ENCODE measurements at places on chromosomes 11 and 22. TPM values are rescaled to one million over a fixed set of nuclear protein-coding genes. Genes with fewer than 3 reads are reported as not detected.
A peak's percentile ranks its signal among the peaks of the same experiment; 100 is the strongest.

- DNase-seq, result peak; percentile 7
These were observed 4.8 kb upstream of the FXYD2 start for GRCh38 chr11:117829369-117829725.

DNA sequence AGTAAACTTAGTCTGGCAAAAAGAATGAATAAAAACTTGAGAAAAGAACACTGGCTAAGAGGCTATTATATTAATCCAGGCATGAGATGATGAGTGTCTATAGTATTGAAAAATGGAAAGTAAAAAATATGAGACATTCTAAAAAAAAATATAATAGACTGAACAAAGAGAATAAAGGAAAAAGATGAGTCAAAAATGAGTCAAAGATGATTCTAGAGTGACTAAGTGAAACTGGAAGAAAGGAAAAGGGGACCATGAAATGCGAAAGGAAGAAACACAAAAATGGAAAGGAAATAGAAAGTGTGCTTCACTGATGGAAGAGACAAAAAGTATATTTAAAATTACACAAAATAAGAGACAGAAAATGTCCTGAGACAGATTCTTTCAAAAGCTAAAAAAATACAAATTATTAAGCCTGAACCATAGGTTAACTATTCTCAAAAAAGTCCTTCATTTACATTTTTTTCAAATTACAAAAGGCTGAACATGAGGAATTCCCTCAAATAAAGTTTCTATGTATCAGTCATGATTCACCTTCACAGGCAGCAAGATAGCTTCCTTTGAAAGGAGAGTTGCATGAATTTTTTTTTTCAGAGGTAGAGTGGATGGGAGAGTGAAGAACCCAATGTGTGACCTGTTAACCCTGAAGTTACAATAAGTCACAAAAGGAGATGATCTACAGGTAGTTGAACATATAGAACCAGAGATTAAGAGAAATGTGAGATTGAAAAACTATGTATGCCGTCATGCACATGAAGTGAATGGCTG, 75.2 kb downstream of the EIF3M start:
- no peak for DNase-seq

DNA sequence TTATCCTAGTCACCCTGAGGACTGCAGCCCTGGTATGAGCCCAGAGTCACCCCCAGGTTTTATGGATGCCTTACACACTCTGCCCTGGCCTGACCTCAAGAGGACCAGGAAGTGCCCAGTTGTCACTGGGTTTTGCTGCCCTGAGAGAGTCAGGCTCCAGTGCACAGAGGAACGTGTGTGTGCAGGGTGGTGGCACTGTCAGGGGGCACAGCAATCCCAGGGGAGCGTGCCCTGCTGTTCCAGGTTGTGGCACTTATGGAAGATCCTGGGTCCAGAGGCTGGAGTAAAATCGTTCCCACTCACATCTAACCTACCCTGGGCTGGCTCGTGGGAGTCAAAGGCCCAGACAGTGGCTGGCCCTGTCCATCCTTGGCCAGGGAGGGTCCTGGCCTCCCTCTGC, 7.6 kb downstream of the APOBEC3A start:
- peak; percentile 46 for DNase-seq

DNA sequence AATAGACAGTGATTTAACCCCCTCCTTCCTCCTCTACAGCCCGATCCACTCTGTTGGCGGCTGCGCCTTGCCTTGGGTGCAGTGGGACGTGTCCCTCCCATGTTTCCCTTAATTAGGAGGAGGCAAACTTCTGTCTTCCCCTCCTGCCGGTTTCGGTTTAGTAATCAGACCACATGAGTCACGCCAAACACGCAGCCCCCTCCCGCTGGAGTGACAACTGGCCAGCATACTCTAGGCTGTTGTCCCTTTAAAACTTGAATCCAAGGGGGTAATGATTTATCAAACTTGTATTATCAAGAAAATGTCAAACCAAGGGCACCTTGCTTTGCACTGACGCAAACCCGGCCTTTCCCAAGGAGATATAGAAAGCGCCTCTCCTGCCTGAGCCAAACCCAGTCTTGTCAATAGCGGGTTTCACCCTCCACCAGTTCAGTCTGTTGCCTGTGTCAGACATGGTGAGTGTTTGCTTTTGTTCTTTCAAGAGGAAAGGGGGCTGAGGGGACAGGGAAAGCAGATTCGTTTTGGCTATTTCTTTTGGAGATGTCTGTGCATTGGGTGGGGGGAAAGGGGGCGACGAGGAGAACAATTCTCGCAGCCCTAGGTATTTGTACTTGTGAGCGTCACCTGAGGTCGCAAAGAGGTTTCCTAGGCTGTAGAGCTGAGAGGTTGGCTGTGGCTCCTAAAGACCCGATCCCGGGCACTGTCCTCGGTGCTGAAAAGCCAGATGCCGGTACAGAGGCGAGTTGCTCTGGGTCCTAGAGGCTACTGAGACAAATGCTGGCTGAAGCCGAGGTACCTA, at the start of gene SLC6A5:
SLC6A5 (plus strand) TSS at position 388 of the 799 bp plus-strand sequence; CDS start at position 453, 65 bp downstream.
- DNase-seq, result no peak

GRCh38 chr11:125346179-125346530, 149.9 kb downstream of the FEZ1 start:
- no peak for DNase-seq

- no peak for DNase-seq
These were observed 6.6 kb downstream of the TSPAN4 start for GRCh38 chr11:849104-849824.

DNA sequence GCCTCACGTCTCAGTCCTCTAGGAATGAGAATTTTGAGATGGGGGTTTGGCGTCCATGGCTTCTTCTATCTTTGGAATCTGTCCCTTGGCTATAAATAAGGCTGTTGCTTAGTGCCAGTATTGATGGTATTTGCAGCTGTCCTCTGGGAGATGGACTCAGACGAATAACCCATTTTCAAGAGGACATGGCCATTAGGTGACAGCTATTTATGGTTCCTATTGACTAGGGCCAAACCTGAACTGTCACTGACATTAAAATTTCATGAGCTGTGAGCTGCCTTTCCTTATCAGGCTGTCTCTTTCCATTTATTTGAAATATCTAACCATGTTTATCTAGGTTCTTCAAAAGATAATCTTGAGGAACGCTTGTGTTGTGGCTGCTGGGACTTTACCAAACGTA, 92.7 kb downstream of the NAV2 start:
- no peak for DNase-seq

Gene RAB39A
- total RNA-seq, result 0.68 TPM

DNA sequence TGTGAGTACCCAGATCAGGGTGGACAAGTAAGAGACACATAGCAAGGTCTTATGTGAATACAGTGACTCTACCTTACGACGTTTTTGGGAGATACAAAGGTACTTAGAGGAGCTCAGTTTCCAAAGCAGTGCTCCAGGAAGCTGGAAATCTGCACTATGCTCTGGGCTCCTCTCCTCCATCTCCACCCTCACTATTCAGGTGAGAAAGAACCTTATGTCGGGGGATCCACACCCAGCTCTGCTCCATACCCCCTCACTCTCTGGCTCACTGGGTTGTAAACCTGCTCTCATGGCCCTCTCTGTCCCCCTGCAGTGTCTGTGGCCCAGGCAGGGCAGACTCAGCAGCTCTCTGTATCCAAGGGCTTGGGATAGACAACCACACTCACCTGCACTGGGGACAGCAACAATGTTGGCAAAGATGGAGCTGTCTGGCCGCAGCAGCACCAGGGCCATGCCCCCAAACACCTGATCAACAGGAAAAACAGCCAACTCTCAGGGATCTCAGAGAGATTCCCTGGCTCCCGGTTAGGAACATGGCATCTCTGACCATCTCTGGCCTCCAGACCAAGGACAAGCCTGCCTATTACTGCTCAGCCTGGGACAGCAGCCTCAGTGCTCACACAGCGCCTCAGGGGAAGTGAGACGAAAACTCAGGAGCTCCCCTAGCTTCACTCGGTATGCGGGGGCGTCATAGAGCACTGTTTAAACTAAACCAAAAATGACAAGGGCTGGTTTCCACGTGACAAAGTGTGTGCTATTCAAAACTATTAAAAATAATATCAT, 60.9 kb upstream of the TOP3B start:
- no peak for DNase-seq

DNA sequence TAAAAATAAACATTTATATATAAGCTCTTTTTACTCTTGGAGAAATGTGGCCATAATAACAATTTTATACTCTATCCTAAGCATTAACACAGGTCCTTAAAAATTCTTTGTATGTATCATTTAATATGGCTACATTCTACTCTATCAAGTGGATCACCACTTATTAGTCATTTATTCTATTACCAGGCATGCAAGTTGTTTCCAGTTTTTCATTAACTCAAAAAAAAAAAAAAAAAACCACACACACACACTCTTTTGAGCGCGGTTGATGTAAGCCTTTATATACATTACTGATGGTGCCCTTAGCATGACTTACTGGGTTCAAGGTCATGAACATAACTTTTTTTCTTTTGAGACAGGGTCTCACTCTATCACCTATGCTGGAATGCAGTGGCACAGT, 47.1 kb upstream of the MICAL2 start:
- DNase-seq, result no peak

DNA sequence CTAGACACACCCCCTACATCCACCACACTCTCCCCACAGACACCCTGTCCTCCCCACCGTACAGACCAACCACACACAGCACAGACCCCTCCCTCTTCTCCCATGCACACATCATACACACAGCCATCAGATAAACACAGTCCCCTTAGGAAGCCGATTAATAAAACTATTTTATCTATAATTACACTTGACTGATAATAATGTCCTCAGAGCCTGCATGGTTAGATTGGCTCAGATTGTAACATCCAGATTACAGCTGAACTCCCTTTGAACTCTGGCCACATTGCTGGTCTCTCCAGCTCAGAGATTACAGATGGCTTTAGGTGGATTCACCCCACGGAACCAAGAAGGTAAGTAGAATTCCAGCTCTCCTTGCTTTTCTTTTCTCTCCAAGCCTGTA, 9.5 kb upstream of the ELF5 start:
- DNase-seq, result no peak

DNA sequence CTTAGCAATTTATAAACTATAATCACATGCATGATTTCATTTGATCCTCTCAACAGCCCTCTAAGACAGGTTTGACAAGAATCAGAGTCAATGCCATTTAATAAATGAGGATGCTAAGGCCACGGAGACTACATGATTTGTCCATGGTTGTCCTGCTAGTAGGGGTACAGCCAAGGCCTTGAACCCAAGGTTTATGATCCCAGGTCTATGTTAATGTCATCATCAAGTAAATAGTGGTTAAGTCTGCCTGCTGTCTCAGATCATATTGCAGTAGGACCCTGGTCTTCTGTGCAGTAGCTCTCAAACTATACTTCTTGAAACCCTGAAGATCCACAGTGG, 17.7 kb upstream of the SYTL2 start:
- DNase-seq, result no peak

DNA sequence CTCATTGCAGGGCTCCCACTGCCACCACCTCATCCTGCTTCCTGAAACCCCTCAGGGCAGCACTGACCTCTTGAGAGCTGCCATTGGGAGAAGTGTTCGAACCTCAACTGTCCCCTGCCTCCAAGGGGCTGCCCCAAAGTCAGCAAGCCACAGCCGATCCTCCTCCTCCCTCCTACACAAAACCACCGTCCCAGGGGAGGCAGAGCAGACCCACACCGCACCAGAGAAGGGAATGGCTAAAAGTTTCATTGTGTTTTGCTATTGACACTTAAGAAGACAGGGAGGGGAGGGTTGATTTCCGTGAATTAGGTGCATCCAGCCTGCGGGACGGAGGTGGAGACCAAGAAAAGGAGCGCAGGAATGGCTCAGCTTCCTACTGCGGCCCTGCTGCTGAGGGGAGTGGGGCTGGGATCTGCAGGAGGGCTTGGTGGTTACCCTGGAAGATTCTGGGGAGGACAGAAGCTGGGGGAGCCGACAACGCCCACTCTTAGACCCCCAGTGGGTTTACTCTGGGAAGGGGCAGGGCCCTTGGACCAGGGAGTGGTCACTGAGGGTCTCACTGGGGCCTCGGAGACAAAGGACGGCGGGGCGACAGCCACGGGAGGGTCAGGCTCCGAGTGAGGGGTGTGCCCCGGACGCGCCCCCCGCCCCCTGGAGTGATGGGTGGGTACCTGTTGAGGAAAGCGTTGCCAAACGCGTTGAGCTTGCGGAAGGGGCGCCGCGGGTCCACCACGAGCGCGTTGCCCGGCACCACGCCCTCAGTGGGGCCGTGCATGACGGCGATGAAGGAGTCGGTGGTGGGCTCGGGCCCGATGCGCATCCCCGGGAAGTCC, 815 bp downstream of the EHD1 start:
- peak; percentile 40 for DNase-seq

DNA sequence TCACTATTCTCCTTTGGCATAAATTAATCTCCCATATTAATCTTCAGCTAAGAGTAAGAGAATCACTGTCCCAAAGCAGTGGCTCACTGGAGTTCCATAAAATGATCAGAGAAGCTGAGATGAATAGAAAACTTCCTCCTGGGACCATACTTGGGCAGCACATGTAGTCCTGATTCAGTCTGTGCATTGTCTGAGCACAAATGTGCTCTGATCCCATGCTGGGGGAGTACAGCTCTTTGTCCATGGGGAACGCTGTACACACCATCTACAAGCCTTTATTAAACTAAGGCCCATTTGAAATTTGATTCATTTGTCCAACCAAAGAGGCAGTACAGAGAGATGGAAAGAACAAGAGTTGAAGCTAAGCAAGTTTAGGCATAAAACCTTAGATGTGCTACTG, 147.4 kb upstream of the PGR start:
- DNase-seq, result no peak

DNA sequence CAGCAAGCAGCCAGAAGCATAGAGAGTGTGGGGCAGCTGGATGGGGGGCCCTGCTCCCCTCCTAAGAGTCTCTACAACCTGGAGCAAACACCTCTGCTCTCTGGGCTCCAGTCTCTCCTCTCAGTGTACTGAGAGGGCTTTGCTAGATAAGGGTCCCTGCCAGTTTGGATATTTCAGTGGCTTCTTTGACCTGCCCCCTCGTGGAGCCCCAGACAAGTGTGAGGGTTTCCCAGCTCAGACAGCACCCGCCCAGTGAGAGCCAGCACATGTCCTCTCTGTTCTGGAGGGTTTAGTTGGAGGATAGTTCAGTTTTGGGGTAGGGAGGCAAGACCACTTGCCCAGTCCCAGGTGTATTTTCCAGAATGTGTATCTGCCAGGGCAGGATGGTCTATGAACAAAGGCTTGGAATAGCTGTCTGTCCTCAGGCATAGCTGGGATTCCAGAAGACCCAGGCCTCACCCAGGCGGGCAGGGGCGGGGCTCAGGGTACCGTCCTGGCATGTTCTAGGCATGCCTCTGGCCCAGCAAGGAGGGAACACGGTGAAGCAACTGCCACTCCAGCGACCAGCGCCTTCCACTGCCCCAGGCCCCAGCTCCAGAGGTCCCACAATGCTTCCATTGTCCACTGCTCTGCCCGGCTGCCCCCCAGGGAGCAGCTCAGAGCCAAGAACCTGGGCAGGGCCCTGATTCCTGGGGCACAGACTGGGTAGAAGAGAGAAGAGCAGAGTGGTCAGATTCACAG, 7.5 kb upstream of the MICALL1 start:
- no peak for DNase-seq

GRCh38 chr22:28375761-28376534, 303.7 kb downstream of the TTC28 start:
- DNase-seq, result no peak

Data from transverse colon (tissue), 4 donors.